ENCODE measurements at places on chromosomes 7 and 10. TPM values are rescaled to one million over a fixed set of nuclear protein-coding genes. Genes with fewer than 3 reads are reported as not detected.

Gene IL6
- total RNA-seq = 16.3 TPM

Gene BEND7
- total RNA-seq = 7.8 TPM

Gene ERVW-1
- total RNA-seq = not detected

Gene SPDYE16
- not detected for total RNA-seq

Gene VSTM2A
- not detected for total RNA-seq

Gene KAZALD1
- 3.6 TPM for total RNA-seq
